ENCODE measurements at places on chromosomes 12 and 14.
A peak's percentile ranks its signal among the peaks of the same experiment; 100 is the strongest.

DNA sequence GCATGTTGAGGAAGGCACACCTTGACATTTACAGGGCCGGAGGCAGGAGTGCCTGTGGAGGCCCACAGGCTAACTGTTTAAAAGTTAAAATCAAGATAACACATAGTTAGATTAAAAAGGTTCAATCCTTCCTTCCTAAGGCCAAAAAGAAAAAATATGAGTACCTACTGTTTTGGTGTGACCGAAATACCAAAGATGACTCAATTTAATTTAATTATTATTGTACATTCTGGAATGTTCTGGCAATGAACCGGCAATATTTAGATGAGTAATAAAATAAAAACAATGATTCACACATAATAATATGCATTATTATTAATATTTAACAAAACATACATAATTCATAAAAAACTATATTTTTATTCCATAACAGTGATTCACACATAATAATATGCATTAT is 136.8 kb upstream of the NTF3 start:
- no peak for ATAC-seq

DNA sequence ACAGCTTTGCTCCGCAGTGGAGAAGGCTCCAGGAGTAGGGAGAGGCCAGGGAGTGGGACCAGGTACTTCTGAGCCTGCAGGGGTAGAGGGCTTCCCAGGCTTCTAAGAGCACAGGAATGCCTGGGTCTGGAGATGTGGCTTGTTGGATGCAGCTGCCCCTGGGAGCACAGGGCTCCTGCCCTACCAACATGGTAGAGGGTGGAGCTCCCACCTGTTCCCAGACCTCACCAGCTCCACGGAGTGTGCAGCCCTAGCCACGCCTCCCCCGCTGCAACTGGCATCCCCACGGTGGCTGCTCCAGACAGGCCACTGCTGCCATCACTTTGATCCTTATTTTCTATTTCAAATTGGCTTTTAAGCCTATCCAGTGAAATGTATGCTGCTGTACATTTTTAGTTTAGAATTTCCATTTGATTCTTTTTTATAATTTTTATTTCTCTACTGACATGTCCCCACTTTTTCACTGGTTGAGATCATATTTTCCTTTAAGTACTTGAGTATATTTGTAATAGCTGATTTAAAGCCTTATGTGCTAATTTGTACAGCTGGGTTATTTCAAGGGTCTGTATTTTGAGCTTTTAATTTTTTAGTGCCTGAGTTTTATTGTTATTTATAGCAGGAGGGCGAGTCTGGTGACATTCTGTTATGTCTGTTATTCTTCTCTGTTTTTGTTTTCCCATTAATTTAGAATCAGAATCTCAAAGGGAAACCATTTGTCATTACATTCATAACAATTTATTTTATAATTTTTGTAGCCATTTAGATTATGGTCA is 78.0 kb downstream of the DERA start:
- ATAC-seq = peak; percentile 23

DNA sequence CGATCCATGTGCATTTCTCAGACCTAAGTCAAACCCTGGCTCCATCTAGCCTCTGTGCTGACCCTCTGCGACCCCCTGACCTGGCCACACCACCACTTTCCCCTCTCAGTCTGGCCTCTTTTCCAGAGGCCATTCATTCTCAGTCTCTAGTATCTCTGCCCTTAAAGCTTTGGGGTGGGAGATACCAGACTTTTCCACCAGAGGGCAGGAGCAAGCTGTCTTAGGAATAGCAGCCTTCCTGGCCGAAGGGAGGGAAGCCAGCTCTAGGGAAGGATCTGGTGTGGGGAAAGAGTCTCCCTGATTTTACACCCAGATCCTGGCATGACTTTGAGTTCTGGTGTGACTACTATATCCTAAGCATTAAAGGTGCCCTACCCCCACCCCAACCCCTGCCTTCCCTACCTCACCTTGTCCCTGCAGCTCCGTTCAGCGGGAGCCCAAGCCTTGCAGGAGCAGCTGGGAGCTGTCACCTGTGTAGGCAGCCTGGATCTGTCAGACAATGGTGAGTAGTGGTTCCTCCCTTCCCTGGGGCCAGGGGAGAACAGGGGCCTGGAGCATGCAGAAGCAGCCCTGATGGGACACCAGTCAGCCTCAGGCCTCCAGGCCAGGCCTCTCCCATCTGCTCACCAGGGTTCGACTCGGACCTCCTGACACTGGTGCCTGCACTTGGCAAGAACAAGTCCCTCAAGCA is 6.6 kb downstream of the CARMIL3 start:
- peak; percentile 66 for ATAC-seq

DNA sequence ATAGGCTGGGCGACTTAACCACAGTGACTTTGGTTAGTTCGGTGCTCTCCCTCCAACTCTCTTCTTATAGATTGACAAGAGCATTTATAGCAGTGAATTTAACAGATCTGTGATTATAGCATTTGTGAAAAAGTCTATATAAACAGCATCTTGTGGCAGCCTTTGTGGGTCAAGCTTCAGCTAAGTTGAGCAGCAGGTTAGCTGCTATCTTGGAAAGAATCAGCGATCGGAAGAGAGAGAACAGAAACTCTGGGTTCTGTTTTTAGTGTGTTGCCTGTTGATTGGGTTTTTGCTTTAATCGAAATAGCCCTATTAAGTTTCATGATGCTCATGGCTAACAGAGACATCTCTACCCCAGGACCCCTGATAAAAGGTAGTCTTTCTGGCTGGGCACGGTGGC is 20.2 kb downstream of the EVL start:
- ATAC-seq = no peak

- ATAC-seq = no peak
Measured at GRCh38 chr12:109065154-109065852, 12.9 kb downstream of the USP30 start.

GRCh38 chr12:121467638-121468498 is 68.0 kb downstream of the RNF34 start:
- peak; percentile 19 for ATAC-seq

DNA sequence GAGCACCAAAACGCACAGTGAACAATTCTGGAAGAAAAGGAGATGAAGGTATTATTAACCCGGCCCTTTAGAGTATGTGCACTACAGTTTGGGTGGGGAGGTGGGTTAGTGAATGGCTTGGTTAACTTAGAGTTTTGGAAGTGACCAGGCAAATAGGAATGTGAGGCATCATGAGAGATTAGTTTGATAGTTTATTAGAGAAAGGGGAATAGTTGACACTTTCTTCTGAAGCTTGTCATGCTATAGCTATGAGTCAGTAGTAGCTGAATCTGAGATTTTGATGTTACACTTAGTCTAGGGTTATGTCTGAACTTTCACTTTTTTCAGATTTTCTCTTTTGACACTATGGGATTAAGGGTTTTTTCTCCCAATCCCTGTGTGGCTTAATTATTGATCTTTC is 567.2 kb downstream of the SNAPC1 start:
- no peak for ATAC-seq

GRCh38 chr14:81464253-81465002 is 64.3 kb upstream of the STON2 start:
- peak; percentile 29 for ATAC-seq

DNA sequence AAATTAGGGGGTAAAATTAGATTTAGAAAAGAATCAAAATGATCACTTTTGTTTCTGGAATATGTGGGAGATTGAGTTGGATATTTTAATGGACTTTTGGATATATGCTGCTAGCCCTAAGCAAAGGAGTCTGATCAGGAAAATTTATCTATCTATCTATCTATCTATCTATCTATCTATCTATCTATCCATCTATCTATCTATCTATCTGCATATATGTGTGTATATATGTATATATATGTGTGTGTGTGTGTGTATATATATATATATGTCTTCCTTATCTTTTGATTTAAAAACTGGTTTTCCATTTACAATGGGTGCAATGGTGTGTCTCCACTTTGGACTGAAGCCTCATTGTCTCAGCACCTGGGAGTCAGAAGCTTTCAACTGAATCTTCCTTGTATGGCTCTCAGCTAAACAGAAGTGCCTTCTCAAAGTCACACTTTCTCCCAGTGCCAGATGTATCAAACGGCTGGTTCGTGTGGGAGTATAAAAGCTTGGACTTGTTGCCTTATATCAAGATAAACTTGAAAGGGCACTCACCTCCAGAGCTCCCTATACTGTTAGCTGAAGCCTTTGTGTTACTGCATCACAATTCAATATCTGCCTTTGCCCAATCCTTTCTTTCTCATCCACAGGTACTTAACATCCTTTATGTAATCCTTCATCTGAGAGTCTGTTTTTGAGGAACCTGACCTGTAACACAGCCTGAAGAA is 31.6 kb upstream of the CD69 start:
- no peak for ATAC-seq

GRCh38 chr14:97798176-97798575 is 1001.0 kb downstream of the VRK1 start:
- no peak for ATAC-seq

DNA sequence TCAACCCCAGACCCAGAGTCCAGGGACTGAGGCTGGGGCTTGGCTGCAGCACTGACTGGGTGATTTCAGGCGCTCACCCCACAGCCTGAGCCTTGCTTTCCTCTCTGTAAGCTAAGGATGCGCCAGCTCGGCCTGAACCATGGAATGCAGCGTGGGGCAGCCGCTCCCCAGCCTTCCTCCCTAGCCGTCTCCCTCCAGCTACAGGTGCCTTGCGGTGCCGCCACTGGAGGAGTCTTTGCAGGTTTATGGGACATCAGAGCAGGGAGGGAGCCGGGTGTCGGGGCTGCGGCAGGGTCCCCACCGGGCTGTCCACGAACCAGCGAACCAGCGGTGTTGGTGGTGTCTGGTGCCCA is 19.4 kb downstream of the PPP2R5C start:
- peak; percentile 27 for ATAC-seq

DNA sequence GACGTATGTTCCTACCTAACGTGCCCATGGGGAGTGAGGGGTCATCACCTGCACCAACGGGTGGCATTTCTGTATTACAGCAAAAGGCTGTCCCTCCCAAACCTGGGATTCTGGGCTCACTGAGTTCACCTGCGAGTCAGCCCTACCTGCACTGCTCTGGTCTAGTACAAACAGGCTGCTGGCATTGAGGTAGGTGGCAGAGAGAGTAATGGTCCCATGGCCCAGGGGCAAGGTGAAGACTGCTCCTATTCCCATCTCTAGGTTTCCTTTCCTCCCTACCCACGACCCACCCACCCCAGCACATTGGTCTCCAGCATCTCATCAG is 421 bp downstream of the SUOX start:
- ATAC-seq = peak; percentile 53

Data from esophagus mucosa (tissue), 1 donor.